Daoy (cell line): ENCODE measurements at places on chromosomes 6 and 20. TPM values are rescaled to one million over a fixed set of nuclear protein-coding genes. Genes with fewer than 3 reads are reported as not detected.

- no peak for DNase-seq
Observed at GRCh38 chr20:3374296-3374695, 33.2 kb downstream of the DNAAF9 start.

DNA sequence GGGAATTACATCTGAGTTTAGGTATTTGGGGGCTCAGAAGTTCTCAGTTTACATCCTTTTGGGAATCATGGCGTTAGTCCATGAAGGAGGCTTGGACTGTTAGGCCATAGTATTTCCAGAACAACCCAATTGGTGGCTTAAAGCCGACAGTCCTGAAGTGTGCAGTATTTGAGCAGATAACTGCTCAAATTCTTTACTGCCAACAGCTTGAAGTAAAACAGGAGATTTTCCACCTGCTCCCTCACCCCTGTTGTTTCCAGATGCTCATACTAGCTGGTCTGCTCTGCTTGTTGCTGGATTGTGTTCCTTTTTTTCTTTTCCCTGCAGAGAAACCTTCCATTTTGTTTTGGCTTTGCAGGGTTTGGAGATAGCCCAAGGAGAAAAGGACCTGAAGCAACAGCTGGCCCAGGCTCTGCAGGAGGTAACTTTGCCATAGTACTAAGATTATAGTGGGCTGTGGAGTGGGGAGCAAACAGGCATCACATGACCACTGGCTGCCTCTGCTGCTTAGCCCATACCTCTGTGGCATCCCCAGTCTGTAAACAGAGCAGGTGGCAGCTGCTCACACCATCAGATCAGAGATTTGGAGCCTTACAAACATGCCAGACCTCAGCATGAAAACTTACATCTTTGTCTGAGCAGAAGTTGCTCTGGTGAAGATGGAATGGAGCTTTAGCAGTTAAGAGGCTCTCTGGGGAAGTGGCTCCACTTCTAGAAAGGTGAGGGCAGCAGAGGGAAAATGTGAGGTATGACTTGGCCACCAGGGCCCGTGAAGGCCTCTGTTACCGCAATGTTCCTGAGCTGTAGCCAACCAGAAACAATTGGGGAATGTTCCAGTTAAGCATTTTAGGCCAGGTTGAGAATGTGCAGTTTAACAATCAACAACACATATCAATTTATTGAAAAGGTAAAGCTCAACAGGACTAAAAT lies 17.6 kb downstream of the RNF8 start:
- DNase-seq, result no peak

DNA sequence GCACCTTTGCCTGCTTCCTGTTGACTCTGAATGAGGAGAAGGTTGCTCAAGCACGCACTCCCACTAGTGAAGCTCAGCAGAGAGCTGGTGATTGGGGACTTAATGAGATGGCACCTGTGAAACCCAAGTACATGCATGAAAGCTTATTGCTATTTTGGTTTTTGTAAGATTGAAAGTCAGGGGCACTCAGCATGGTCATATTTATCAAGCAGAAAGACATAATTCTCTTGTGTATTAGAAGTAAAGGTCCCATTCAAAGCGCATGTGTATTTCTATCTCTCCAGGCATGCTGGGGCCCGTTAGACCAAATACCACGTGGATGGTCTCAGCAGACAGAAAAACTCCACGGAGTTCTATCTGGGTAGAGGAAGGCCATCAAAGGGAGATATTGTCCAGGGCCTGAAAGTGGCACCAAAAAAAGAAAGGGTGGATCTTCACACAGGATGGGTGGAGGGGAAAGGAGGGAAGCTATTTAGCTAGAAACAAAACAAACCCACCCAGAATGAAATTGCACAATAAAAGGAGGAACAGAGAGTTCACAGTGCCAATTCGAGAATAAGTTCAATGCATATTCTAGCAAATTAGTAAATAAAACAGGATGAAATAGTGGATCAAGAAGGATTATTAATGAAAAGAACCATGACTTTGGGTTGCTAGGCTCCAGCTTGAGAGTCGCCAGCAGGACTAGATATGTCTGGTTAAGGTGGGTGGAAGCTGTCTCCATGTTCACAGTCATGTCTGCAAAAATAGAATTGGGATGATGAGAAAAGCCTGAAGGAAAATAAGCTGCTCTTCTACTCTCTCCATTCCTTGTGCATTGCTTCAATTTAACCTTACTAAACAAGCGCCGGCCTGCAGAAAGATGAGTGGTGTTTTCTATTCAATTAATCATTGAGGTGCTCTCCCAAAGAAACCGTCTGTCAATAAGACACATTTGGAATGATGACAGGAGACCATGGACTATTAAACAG lies 224.9 kb upstream of the DTNBP1 start:
- DNase-seq, result no peak

GRCh38 chr6:12228447-12229146 lies 61.6 kb upstream of the EDN1 start:
- no peak for DNase-seq

DNA sequence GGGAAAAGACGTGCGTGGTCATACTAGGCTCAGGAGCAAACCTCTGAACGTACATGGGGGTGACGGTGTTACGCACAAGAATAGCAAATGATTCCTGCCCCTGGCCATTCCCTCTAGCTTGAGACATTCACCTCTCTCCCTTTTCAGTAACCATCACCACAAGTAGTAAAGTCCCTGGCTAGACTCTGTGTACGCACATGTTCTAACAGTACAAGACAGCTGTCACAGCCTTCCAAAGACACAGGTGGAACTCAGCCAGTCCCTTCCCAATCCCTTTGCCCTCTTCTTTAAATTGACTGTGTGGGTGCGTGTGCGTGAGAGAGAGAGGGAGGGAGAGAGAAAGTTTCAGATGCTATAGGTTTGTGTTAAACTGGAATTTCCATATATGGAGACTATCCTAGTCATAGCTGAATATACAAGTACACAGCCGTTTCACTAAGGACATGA lies 67.3 kb downstream of the LY86 start:
- DNase-seq, result no peak

- no peak for DNase-seq
Observed at GRCh38 chr6:5172041-5172653, 87.0 kb downstream of the PPP1R3G start.

The TMEM170B gene
- total RNA-seq, result 5.2 and 5.8 TPM in 2 replicates

The RTN4IP1 gene
- 20.1 and 23.3 TPM in 2 replicates for total RNA-seq
